ENCODE measurements at places on chromosomes 7 and 10.

DNA sequence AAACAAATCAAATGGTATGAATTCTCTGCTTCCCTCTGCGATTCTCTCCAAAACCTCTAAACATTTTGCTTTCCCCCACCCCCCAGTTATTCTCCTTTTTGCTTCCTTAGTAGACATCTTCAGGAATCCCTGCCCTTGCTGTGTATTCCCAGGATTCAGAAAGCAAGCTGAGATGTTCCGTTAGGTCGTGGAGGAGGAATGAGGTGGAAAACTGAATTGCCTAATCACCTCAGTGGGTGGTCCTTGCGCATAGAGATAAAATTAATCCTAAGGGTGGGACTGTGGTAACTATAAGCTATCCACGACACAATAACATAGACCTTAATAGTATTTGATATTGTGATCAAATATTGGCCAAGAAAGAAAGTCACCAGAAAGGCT lies 49.1 kb upstream of the SEMA3C start:
- no peak for DNase-seq

DNA sequence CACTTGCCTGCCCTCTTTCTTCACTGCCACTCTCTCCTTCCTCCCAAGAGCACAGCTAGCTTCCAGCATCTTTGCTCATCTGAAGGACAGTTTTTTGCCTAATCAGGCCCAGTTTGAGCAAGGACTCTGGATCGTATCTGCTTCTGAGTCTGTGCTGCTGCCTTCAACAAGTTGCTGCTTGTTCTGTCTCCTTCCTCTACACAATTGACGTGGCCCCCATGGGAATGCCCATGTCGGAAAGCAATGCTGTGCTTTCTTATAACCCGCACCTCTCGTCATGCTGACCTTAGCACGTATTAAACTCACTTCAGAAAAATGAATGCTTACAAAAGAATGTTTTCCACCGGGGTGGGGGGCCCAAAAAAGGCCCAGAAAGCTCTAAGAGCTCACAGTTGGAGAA lies 324.7 kb upstream of the C7orf33 start:
- no peak for DNase-seq

DNA sequence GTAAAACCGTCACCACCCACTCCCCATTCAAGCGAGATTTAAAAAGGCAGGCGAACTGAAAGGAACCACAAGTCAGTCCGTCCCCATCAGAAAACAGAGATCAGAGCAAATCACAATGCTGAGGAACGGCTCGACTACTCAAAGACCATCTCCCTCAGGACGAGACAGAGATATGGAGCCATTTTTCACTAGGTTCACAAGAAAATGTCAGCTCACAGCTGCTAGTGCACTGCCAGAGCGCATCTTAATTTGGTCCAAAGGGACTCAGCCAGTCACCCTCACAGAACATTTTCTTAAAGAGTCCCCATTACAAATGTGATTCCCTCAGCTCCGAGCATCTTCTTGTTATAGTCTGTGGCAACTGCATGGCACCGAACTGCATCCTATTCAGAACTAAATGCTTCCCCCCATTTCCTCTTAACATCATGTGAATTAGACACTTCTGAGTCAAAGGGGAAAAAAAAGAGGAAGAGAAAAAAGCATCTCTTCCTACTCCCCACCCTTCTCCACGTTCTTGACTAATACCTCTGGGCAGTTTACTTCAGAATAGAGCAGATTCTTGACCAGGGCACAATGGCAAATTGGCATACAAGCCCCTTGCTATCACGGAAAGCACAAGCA lies 683.9 kb downstream of the MAGI2 start:
- DNase-seq: peak; percentile 65

GRCh38 chr10:24897326-24897926 lies 55.0 kb downstream of the PRTFDC1 start:
- DNase-seq: no peak

DNA sequence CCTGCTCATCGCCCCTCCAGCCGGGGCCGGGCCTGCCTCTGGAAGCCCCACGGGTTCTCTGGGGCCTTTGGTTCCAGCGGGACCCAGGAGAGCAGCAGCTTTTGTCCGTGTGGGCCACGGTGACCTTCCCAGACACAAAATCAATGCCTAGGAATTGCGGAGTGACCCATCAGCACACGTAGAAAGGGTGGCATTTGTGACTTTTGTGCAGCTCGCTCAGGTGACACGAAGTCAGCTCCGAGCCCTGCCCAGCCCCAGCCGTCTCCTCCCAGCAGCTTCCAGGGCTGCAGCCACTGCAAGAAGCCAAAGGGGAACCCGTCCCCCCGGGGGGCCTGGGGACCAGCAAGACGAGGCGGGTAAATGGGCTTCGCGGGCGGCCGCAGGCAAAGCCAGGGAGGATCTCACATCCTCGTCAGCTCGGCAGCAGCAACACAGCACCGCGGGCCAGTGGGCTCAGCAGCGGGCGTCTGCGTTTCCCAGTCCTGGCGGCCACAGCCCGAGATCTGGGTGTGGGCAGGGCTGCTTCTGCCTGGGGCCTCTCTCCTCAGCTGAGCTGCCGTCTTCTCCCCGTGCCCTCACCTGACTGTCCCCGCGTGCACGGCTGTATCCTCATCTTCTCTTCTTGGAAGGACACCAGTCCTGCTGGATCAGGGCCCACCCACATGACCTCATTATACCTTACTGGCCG lies 88.5 kb downstream of the PAXIP1 start:
- DNase-seq: no peak

DNA sequence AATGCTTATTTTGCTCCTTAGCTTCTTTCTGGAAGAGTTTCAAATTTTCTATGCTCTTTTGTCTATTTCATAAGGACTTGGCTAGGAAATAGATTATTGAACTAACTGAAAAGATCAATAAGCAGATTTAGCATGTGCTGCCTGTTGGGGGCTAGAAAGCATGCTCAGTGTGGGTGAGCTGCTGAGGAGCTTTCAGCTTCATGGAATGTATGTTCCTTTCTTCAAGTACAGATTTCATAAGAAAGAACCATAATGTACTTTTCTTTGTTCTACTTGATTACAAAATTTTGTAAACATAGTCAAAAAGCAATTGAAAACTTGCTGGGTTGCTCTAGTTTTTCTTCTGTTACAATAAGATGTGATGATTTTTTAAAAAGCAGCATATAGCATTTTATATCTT lies 73.8 kb downstream of the TAF3 start:
- no peak for DNase-seq

DNA sequence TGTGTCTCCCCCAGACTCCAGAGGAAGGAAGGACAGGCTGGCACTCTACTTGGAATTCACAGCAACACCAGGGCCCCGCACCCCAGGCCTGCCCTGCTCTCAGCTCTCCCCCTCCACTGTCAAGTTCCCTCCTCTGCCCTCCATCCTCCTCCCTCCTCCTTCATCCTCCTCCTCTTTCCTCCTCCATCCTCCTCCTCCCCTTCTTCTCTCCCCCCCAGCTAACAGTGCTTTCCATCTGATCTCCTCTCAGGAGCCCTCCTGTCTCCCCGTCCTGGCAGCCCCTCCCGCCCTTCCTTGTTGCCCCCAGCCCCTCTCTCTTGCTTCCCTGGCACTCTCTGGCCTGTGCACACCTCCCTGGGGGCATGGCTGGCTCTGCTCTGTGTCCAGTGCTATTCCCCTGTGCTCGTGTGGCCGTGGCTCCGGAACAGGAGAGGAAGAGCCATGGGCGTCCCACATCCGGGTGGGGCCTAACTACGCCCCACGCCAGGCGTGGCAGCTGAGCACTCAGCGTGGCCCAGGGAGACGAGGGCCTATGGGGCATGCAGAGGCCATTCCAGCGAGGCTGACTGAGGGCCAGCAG lies 64.2 kb downstream of the PWWP2B start:
- no peak for DNase-seq
